ENCODE measurements at places on chromosomes 1 and 21. TPM values are rescaled to one million over a fixed set of nuclear protein-coding genes. Genes with fewer than 3 reads are reported as not detected.

Gene MCOLN3
- 13.7 TPM for total RNA-seq

Gene SERTAD4
- not detected for total RNA-seq

Gene FCRL5
- not detected for total RNA-seq

Gene SEMA6C
- 1.4 TPM for total RNA-seq

Gene GPR25
- total RNA-seq = not detected

Gene LCE1F
- total RNA-seq = not detected

Gene SLC25A44
- 15.3 TPM for total RNA-seq

Gene ATP1A2
- 0.22 TPM for total RNA-seq

All from articular chondrocyte of knee joint (primary cell).